ENCODE measurements at places on chromosomes 13 and 19.

DNA sequence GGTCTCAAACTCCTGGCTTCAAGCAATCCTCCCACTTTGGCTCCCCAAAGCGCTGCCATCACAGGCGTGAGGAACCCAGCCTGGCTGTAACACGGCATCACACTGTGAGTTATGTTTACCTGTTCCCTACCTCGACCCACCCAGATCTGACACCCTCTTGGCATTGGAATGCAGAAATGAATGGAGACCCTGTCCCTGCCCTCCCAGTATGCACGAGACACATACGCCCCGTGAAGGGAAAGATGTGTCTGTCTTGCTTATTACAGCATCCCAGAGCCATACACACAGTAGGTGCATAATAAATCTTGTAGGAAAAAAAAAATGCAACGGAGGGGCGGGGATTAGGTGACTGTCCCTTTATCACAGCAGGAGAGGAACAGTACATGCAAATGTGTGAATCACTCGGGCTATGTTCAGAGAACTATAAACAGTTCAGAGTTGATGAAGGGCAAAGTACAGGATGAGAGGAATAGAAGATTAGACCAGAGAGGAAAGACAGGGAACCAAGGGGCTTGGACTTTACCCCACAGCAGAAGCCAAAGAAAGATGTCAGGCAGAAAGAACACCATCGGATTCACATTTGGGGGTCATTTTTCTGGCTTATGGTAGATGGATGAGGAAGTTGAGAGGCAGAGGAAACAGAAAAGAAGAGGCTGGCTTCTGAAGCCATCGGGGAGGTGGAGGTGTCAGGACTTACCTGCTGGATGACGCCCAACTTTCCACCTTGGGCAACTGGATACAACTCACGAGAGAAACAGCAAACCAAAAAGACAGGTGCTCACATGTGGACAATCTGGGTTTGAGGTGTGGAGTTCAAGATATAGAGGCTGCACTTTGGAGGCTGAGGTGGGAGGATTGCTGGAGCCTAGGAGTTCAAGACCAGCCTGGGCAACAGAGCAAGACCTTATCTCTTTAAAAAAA lies 94.3 kb downstream of the INSR start:
- DNase-seq = no peak

GRCh38 chr13:23828866-23829265 lies 60.3 kb downstream of the MIPEP start:
- no peak for DNase-seq

GRCh38 chr19:48149430-48149829 lies 20.7 kb downstream of the LIG1 start:
- DNase-seq = no peak

GRCh38 chr19:30896554-30896953 lies 452.7 kb downstream of the TSHZ3 start:
- no peak for DNase-seq

DNA sequence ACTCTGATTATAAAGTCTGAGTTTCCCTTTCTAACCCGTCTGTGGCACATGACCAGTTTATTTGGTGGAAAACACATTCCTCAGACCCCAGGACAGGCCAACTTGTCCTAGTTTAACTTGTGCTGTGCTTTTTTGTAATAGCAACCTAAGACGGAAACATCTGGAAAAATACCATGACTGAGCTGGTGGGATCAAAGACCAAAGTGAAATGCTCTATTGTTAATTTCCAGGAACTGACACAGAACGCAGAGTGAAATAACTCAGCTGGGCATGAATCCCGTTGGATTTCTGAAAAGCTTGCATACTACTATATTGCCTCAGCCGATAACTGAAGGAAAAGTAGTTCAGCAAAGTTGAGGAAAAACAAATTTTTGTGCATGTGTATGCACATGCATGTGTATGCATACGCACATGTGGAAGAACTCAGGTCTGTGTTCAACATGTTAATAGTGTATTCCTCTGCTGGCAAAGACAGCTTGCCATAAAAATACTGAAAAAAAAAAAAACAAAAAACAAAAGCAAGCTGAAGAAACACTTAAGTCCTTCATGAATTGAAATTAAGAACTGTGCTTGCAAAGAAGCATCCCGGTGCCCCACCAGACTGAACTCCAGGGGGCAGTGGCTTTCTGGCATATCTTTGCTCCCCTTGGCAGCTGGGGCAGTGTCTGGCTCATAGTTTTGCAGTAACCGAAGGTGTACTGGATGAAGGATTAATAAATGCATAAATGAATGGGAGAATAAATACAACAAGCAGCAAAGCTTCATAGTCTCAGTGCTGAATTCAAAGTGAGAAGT lies 187.8 kb downstream of the LHFPL6 start:
- no peak for DNase-seq

DNA sequence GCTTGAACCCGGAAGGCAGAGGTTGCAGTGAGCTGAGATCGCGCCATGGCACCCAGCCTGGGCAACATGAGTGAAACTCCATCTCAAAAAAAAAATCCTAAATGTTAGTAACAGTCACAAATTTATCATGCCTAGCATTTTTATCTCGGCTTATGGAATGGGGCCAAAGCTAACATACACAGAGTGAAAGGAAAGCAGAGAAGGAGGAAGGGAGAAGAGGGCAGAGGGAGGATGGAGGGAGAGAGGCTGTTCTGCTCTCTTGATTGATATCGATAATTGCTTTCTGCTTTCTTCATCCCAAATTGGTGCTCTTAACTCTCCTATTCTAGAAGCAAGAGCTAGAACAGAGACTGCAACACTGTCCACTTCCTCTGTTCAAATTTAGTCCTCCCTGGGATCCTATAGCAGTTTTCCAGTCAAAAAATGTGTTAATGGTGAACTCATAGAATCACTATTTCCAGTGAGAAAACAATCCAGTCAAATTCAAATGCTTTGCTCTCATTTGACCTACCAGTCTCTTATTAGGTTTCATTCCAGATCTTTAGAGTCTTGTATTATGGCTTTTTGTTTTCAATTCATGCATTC lies 15.8 kb upstream of the TUBGCP3 start:
- no peak for DNase-seq

- DNase-seq = no peak
Measured at GRCh38 chr19:8255426-8256125, 46.4 kb downstream of the CERS4 start.

GRCh38 chr13:22198641-22199217 lies 527.9 kb downstream of the FGF9 start:
- no peak for DNase-seq
